NCI-H345 (cell line): ENCODE measurements at places on chromosomes 2 and 18.

DNA sequence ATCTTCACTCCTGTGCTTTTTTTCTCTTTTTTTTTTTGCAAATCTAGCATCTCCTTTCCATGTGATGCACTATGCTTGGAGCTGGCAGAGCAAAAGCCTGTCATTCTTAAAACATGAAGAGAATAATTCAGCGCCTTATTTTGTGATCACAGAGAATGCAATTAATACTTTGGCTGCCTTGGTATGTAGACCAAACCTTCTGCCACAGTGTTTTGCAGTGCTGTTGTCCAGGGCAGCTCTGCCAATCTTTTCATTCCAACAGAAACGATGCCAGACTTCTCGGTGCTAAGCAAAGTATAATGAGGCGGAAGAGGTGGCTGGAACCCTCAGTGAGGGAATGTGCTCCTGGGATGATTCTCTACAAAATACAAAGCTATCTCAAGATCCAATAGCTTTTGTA is 25.6 kb downstream of the BCL2 start:
- DNase-seq: no peak

GRCh38 chr2:18271370-18272147 is 288.9 kb downstream of the RDH14 start:
- DNase-seq: no peak

- DNase-seq: no peak
Observed at GRCh38 chr2:39027421-39027820, 93.4 kb downstream of the SOS1 start.

- no peak for DNase-seq
Observed at GRCh38 chr18:77103187-77103850, 29.3 kb downstream of the MBP start.

GRCh38 chr18:12556946-12557806 is 100.7 kb downstream of the SPIRE1 start:
- no peak for DNase-seq

- no peak for DNase-seq
Observed at GRCh38 chr18:55529581-55529980, 58.4 kb downstream of the TCF4 start.

GRCh38 chr2:4427083-4427482 is 723.7 kb downstream of the DCDC2C start:
- DNase-seq: peak; percentile 55

- peak; percentile 27 for DNase-seq
Observed at GRCh38 chr2:42830922-42831574, 38.7 kb upstream of the HAAO start.

GRCh38 chr2:102397209-102397608 is 25.8 kb upstream of the IL18RAP start:
- no peak for DNase-seq

- DNase-seq: no peak
Observed at GRCh38 chr18:32468147-32468845, 2.4 kb downstream of the GAREM1 start.

- DNase-seq: no peak
Observed at GRCh38 chr2:71064754-71065621, 3.5 kb upstream of the NAGK start.

GRCh38 chr2:241008711-241009121 is 10.3 kb downstream of the SNED1 start:
- no peak for DNase-seq

DNA sequence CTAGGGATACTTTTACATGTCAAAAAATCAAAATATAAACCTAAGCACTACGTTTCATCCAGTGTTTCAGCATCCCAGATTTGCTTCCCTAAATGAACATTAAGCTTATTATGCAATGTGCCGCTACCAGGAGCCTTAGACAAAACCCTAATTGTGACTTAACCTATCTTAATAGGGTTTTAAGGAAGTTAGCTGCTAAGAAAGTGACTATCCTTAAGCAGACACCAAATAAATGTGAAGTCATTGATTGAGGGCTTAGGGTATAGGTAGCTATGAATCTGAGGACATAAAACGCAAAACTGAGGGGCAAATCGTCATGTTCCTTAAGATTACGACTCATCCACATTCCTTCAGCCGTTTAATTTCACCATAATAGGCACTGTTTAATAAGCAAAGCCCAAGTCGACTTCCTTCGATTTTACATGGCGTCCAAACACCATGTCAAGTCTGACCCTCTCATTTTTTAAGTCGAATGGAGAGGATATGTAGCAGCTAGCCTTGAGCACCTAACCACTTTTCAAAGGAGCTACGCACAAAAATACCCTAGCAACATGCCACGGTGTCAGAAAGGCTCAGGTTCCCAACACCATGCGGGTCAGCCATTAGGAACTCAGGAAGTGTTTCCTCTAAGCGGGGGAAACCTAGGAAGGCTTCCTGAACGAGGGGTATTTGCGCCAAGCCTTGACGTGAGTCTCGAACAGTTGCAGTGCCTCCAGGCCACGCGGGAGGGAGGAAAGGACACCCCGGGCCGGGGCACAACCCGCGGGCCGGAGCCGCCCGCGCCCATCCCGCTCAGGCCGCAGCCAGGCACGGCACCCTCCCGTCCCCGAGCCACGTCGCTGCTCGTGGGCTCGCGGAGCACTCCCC is 1.0 kb downstream of the HDLBP start:
- DNase-seq: no peak

- DNase-seq: no peak
Observed at GRCh38 chr2:235286622-235287374, 207.0 kb upstream of the AGAP1 start.
